Caco-2 (cell line): ENCODE measurements at places on chromosomes 6 and 20.

DNA sequence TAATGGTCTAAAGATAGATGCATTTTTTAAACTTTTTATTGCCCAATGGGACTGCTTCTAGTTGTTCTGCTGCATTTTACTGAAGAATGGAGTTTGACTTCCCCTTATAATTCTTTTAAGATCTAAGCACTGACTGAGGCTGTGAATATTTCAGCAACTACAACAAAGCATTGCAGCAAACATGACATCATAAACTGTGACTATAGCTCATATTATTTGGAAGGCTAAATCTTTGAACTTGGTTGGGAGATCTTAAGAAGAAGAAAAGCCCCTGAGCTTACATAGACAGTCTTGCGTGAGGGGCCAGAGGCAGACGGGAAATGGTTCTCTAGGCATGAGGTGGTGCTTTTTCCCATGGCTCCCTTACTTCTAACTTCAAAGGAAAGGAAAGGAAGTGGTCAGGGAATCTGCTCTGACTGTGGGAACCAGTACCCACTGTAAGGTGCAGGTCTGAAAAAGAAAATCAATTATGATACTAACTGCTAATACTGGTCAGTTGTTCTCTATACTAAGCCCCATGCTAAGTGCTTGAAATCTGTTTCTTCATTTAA is 14.8 kb downstream of the HEY2 start:
- no peak for DNase-seq

DNA sequence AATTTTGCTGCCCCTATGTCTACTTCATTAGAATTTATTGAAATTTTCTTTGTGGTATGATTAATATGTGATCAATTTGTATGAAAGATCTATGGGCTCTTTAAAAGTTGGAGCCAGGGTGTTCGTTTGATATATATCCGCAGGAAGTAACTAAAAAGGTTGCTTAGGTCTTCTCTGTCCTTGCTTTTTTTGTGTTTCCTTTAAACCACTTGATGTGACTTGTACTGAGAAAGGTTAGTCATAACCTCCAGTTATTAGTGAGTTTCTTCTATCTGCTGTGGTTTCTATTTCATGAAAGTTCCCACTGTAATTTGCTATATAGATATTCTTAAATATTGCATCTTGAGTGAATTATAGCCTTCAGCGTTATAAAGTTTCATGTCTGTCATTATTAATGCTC is 585.3 kb upstream of the ARID1B start:
- no peak for DNase-seq

- no peak for DNase-seq
Measured at GRCh38 chr6:100269189-100269588, 195.5 kb downstream of the SIM1 start.

- DNase-seq, result no peak
Measured at GRCh38 chr6:139932671-139933070, 558.2 kb upstream of the CITED2 start.

- no peak for DNase-seq
Measured at GRCh38 chr20:38302786-38303185, 1.2 kb upstream of the BPI start.

DNA sequence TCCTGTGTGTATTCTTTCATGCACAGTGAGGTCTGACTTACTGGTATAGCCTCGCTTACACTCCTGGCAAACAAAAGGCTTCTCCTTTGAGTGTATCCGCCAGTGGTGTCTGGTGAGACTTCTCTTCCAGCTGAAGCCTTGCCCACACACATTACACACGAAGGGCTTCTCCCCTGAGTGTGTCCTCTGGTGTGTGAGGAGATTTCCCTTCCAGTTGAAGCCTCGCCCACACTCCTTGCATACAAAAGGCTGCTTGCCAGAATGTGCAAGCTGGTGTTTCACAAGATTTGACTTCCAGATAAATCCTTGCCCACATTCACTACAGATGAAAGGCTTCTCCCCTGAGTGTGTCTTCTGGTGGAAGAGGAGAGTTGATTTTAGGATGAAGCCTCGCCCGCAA is 21.5 kb downstream of the ZNF337 start:
- no peak for DNase-seq

- no peak for DNase-seq
Measured at GRCh38 chr20:48283470-48284110, 498.3 kb upstream of the SULF2 start.

DNA sequence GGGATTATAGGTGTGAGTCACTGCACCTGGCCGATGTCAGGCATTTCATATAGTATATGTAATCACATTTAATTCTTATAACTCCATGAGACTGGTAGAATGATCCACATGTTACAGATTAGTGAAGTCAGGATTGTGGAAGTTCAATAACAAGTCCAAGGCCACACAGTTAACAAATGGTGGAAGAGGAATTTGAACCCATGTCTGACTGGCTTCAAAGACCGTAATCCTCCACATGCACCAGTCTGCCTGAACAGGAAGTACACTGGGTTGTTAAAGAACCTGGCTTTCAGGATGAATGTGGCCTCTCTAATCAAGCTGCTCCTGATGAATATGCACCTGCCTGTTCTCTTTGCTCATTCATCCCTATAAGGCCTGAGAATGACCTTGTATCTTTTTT is 122.0 kb upstream of the HDAC2 start:
- no peak for DNase-seq

DNA sequence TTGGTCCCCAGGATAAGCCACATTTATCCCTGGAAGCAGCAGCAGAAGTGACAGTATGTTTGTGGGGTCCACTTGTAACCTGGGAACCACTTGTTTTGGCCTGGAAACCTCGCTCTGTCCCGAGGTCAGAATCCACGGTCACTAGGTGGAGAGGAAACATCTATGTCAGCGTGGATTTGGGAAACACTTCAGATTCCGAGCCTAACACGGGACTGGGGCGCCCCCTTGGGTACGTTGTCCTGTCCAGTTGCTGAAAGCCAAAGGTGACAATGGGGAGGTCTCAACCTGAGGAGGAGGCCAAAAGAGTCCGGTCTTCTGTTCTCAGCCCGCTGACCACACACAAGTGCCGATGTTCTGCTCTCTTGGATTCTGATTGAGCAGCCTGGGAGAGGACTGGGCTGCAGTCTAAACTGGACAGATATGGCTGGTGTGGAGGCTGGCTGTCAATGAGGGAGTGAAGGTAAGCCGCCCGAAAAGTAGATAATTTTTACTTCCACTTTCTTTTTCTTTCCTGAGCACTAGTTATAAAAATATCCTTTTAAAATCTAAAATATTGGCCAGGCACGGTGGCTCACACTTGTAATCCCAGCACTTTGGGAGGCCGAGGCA is 4.9 kb upstream of the ZFP57 start:
- DNase-seq, result no peak

- no peak for DNase-seq
Measured at GRCh38 chr20:52578559-52578958, 387.0 kb upstream of the ZFP64 start.

DNA sequence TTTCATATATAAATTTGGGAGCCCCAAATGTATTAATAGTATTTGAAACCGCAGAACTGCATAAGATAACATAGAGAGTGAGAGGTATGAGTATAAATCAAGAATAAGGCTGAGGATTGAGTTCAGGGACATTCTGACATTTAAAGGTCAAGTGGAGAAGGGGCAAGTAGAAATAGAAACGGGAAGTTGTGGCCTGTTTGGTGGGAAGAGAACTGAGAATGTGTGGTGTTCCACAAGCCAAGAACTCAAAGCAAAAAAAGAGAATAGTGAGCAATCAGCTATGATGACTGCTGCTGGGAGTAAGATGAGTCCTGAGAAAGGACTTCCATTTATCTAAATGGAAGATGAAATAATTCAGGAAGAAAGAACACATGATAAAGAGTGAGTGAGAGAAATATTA is 418.4 kb downstream of the CD109 start:
- no peak for DNase-seq

- no peak for DNase-seq
Measured at GRCh38 chr20:62543470-62544302, 67.9 kb upstream of the GATA5 start.

- no peak for DNase-seq
Measured at GRCh38 chr6:80523531-80523997, 417.1 kb downstream of the BCKDHB start.

DNA sequence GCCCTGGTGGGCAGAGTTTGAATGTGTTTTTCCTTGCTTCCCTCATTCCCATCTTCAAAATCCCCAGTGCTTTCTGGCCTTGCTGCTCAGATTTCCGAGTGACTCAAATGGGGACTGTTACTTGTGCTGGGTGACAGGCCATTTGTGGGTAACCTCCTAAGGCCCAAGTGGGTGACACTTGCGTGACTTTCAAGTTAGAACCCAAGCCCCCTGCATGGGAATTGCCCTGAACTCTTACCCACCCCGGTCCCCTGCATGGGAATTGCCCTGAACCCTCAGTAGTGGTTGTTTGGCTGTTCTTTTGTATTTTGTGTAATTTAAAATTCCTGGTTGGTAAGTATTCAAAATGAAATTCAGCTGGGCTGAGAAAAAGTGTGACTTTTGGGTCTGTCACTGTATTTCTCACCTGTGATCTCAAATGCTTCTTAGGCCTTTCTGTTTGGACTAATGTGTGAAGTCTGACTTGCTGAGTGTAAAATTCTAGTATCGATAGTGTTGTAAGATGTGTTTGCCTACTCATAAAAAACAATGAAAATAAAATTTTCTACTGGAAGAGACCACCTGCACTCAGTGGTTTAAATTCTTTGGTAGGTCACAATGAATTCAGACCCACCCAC is 12.4 kb upstream of the RBM38 start:
- DNase-seq, result no peak

DNA sequence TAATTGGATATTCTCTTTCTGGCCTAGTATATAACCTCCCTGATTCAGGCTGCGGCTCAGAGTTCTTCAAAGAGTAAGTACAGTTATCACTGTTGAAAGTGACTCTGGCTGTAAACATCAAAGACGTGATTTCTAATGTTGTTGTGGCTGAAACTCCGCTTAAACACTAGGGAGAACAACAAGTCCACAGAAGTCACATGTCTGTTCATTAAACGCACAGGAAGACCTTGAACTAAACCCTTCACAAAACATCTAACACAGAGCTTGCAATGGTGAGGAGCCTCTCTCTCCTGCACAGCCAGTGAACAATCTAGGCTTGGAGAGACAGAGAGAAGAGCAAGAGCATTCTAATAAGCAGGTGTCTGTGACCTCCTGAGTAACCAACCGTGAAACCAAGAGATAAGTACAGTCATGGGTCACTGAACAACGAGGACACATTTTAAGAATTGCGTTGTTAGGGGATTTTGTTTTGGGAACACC is 249.3 kb downstream of the PRKN start:
- DNase-seq, result no peak

- DNase-seq, result peak; percentile 96
Measured at GRCh38 chr20:50169329-50169823, 15.9 kb upstream of the PEDS1 start.

DNA sequence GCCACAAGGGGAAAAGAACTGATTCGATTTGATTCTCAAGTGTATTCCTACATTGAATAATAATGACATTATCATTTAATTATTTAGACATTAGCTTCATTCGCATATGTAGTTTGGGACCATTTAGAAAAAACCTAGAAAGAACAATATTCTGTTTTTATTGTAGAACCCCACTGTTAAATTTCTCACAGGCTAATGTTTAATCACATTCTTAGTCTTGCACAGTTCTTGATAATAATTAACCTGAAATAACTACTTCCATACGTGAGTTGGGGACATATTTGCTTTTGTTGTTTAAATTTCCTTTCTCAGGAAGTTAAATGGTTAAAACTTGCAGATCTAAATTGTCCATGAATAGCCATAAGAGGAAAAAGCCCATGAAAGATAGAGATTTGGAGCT is 275.2 kb downstream of the TFAP2B start:
- DNase-seq, result no peak

DNA sequence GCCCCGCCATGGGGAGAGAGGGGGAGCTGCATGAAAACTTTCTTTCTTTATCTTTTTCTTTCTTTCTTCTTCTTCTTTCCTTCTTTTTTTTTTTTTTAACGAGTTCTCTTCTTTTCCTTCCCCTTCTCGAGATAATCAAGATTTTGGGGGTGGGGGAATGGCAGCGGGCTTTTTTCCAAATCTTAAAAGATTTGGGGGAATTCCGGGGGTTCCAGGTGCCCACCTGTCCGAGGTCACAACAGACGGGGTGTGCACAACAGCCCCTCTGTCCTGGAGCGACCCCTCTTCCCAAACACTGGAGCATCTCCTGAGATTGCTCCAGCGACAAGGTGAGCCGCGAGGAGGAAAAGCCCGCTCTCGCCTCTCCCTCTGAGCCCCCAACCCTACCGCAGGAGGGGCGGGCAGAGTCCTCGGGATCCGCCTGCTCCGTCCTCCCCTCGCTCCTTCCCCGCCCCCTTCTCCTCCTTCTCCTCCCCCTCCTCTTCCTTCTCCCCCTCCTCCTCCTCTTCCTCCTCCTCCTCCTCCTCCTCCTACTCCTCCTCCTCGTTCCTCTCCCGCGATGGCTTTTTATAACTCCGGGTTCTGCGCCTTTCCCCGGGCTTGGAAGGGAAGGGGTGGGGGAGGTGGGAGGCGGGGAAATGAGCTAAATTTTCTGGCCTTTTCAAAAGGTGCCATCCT is 689 bp upstream of the KCNB1 start:
- no peak for DNase-seq

- no peak for DNase-seq
Measured at GRCh38 chr20:61577065-61577464, 325.0 kb downstream of the CDH4 start.

DNA sequence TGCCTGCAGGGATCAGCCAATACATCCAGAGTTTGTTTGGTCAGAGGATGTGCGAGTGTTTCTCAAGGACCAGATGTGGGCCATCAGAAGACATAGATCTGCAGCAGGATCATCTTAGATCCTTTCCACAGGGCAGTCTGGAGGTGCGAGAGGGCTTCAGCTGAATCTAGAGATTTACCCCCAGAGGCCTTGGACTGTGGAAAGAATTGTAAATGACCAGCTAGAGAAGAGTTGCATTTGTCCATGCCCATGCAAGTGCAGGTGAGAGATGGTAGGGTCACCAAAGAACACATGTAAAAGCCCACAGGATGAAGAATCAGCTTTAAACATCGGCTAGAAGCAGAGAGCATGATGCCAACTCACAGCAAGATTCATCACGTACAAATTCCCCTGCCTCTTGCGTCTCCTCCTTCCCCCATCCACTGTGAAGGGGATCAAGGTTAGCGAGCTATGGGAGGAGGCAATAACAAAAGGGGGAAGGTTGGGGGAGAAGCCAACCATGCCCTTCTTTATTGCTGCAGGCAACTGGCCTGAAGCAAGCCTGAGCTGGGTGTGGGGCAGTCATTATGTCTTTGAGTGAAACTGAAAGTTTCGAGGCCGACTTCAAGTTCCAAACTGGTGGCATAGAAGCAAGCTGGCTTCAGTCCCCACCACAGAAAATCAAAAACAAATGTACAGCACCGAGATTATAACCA is 83.5 kb downstream of the SCML4 start:
- no peak for DNase-seq

- no peak for DNase-seq
Measured at GRCh38 chr6:125481056-125481455, 179.3 kb upstream of the HDDC2 start.

- DNase-seq, result no peak
Measured at GRCh38 chr6:44183783-44184182, 25.2 kb downstream of the CAPN11 start.

GRCh38 chr20:15767586-15767985 is 805.7 kb downstream of the KIF16B start:
- no peak for DNase-seq

DNA sequence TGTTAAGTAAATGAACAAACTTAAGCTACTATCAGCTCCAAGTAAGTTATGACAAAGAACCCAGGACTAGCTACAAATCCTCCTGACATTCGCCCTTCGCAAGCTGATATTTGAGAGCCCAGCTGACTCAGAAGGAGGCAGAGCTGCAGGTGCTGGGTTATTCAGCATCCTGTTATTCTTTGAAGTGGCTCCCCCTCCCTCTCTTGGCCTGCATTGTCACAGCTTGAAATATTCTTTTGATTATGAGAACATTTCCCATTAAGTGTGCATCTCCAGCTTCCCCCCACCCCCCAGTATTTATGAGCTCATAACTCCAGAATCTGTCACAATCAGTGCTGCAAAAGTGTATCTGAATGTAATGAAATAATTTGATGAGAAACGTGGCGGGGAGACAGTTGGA is 78.8 kb upstream of the RALY start:
- DNase-seq, result no peak
